ENCODE measurements at places on chromosomes 5 and 9.

- no peaks in the 10 kb centered on the region for H3K27me3 ChIP-seq
- H3K4me1 ChIP-seq: no peaks in the 10 kb centered on the region
- no peak overlapping the region for H3K27ac ChIP-seq
- no peaks in the 10 kb centered on the region for H3K36me3 ChIP-seq
- no peak for DNase-seq
Measured at GRCh38 chr9:2602704-2603116, 18.9 kb upstream of the VLDLR start.

- H3K27me3 ChIP-seq: no peaks in the 10 kb centered on the region
- H3K36me3 ChIP-seq: no peaks in the 10 kb centered on the region
- DNase-seq: no peak
- H3K27ac ChIP-seq: no peak overlapping the region
- no peaks in the 10 kb centered on the region for H3K4me1 ChIP-seq
Measured at GRCh38 chr5:160657068-160657507, 194.9 kb downstream of the ATP10B start.

DNA sequence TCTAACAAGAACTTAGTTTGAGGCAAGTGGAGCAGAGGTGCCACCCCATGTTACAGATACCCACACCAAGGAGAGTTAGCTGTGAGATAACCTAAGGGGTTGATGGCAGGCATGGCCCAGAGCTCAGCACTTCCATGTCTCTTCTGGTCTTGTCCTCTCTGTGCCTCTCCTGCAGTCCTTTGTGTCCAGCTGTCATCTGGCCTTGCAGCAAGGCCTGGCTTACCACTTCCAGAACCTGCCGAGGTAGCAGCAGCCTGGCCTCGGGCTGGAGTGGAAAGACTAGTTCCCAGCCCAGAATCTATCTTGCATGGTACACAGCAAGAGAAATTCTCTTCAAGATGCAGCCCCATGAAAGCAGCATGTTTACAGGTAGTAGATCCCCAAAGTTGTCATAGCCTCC lies 41.5 kb downstream of the PIP5K1B start:
- H3K4me1 ChIP-seq: peaks cover 16% of the 10 kb centered on the region
- H3K36me3 ChIP-seq: no peaks in the 10 kb centered on the region
- no peak overlapping the region for H3K27ac ChIP-seq

DNA sequence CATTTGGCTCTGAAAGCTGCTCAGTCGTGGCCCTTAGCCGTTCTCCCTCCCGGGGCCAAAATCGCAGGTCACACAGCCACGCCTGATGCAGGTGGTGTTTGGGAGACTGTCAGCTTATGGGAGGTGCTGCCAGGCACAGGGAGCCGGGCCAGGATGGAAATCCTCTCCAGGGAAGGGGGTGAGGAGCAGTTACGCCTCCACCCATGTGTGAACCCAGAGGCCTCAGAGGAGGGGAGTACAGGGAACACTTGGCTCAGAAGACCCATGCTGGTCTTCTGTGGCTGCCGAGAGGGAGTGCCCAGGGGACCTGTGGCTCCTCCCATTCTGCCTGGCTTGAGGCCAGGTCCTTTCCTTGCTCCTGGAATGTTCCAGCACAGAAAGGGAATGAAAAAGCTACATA lies 3.6 kb upstream of the OLFM1 start:
- H3K27ac ChIP-seq: no peak overlapping the region
- H3K36me3 ChIP-seq: no peaks in the 10 kb centered on the region
- DNase-seq: no peak

DNA sequence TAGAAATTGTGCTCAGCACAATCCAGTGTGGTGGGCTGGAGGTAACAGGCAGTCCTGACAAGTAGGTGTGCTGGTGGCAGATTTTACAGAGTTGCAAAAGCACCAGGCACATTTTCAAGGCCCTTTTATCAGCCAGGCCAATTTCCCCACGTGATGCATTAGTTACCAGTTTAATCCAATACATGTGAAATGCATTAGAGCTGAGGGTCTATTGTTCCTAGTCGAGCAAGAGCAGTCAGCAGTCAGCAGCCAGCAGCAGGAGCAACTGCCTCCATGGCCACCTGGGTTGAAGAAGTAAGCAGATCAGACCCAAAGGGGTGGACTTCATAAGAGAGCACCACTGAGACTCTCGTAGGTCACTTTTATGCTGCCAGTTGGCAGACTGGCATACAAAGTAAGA lies 76.7 kb downstream of the EPB41L4A start:
- H3K36me3 ChIP-seq: no peaks in the 10 kb centered on the region
- H3K27me3 ChIP-seq: no peaks in the 10 kb centered on the region
- 0 out of 2 replicates have a peak, but pooled peaks cover 8% of the 10 kb centered on the region for H3K4me1 ChIP-seq
- H3K27ac ChIP-seq: no peak overlapping the region

GRCh38 chr9:136170006-136170901 lies 34.7 kb downstream of the LHX3 start:
- peaks cover 7% of the 10 kb centered on the region for H3K4me1 ChIP-seq
- H3K36me3 ChIP-seq: no peaks in the 10 kb centered on the region
- H3K4me3 ChIP-seq: no peak overlapping the region
- peak; percentile 77 for DNase-seq

GRCh38 chr9:117869287-117869686 lies 165.1 kb downstream of the TLR4 start:
- H3K27me3 ChIP-seq: no peaks in the 10 kb centered on the region
- no peak overlapping the region for H3K27ac ChIP-seq

DNA sequence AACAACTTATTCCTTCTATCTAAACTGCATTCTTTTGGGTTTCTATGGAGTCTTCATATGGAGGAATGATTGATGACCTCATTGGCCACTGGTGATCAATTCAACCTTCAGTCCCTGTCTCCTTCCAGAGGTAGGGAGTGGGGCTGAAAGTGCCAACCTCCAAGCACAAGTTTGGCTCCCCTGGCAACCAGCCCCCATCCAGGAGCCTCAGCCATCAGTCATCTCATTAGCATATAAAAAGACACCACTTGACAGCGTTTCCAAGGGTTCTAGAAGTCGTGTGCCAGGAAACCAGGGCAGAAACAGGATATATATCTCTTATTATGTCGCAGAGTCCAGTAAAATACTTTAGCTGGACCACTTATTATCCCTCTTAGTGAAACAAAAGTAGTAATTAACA lies 9.8 kb downstream of the SLC31A2 start:
- DNase-seq: peak; percentile 79
- H3K4me3 ChIP-seq: peak overlapping the region; percentile 4
- H3K27ac ChIP-seq: no peak overlapping the region
- peaks cover 3% of the 10 kb centered on the region for H3K36me3 ChIP-seq
- peaks cover 21% of the 10 kb centered on the region for H3K4me1 ChIP-seq

GRCh38 chr5:22591461-22591860 lies 261.7 kb downstream of the CDH12 start:
- no peaks in the 10 kb centered on the region for H3K4me1 ChIP-seq
- no peak overlapping the region for H3K4me3 ChIP-seq
- H3K27ac ChIP-seq: no peak overlapping the region
- no peaks in the 10 kb centered on the region for H3K27me3 ChIP-seq

DNA sequence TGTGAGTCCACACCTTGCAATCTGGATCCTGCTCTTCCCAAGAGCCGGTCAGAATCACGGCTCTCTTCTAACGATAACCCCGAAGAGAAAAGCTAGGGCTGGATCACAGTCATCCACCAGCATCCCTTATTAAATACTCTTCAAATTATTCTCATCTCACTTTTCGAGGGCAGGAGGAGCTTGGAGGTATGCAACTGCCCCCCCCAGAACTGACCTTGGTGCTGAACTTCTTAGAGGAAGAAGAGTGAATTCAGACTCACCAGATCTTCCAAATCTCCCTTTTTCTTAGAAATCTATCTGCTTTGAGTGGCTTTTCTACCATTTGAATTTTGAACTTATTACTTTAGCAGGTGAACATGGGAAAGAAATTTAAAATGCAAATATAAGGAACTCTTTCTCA lies 75.7 kb downstream of the MED10 start:
- no peaks in the 10 kb centered on the region for H3K36me3 ChIP-seq
- no peak overlapping the region for H3K27ac ChIP-seq
- H3K27me3 ChIP-seq: peaks cover 96% of the 10 kb centered on the region
- peaks cover 6% of the 10 kb centered on the region for H3K4me1 ChIP-seq

GRCh38 chr9:87657893-87658292 lies 68.0 kb upstream of the CTSL start:
- H3K4me3 ChIP-seq: no peak overlapping the region
- 0 out of 2 replicates have a peak overlapping the region, but pooled peaks have one; percentile 33 for H3K27ac ChIP-seq
- H3K27me3 ChIP-seq: no peaks in the 10 kb centered on the region

DNA sequence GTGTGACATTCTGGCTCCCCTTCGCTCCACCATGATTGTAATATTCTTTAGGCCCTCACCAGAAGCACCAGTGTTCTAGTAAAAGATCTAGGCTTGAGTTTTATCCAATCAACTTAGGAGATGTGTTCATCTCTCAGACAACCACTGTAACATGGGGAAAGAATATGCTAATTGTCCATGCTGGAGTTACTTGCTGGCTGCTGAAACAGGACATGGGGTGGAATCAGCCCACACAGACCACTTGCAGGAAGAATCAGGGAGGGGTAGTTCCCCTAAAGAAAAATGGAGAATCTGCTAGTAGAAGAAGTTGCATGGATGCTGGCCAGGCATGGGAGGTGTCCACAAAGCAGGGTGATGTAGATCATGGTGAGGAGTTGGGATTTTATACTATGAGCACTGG lies 86.2 kb downstream of the FEM1C start:
- H3K36me3 ChIP-seq: no peaks in the 10 kb centered on the region
- no peak for DNase-seq
- peaks cover 11% of the 10 kb centered on the region for H3K4me1 ChIP-seq

DNA sequence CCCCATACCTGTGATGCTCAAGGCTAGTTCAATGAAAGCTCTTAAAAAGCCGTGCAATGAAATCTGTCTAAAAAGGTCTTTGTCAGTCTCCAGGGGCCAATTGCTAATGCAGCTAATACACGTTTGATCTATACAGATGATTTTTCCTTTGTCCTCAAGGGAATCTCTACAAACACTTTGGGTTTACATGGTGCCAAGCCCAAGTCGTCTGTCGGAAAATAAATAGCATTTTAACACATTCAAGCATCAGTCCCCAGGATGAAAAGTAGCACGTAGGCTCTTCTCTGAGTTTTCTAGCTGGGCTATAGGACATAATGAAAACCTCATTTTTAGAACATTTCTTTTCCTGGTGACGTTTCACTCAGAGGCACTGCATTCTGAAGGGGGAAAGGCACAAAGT lies 477.4 kb upstream of the WWC1 start:
- H3K4me3 ChIP-seq: no peak overlapping the region
- no peaks in the 10 kb centered on the region for H3K4me1 ChIP-seq
- H3K36me3 ChIP-seq: no peaks in the 10 kb centered on the region
- H3K27me3 ChIP-seq: no peaks in the 10 kb centered on the region
- no peak for DNase-seq

DNA sequence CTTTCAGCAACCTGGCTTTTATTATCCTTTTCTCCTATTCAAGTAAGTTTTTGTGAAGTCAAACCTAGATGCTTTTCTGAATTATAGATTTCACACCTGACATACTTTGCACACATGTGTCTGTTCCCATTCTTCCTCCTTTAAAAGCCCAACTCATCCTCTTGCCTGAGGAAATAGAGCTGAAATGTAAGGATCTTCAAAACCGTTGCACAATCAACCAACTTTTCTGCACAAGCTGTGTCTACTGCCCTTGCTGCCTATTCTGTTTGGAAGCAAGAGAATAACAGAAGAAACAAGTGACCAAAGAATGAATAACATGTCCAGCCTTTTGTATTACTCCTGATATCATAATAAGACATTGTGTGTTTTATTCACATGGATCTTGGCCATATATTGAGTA lies 95.1 kb upstream of the ITGA1 start:
- H3K27me3 ChIP-seq: no peaks in the 10 kb centered on the region
- no peaks in the 10 kb centered on the region for H3K36me3 ChIP-seq
- no peak overlapping the region for H3K27ac ChIP-seq
- no peak for DNase-seq
- H3K4me3 ChIP-seq: no peak overlapping the region
- peaks cover 35% of the 10 kb centered on the region for H3K4me1 ChIP-seq

- peaks cover 11% of the 10 kb centered on the region for H3K36me3 ChIP-seq
- no peak for DNase-seq
- no peak overlapping the region for H3K4me3 ChIP-seq
- no peaks in the 10 kb centered on the region for H3K27me3 ChIP-seq
- H3K27ac ChIP-seq: peak overlapping the region; percentile 29
Measured at GRCh38 chr9:122315534-122315933, 50.9 kb downstream of the MRRF start.

DNA sequence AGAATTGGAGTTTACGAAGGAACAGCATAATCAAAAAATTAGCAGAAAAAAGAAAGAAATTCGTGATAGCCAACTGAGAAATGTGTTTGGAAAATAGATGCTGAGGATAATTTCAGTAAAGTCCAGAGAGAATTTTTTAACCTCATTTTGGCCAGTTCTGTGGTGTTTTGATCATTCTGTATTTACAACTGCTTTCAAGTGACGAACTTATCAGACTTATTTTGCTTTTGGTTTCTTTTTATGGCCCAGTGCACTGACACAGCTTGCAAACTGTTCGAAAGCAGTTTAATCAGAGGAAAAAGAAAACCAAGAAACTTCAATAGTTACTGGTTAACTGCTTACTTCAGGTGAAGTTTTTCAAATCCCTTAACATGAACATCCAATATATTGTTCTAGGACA lies 1.9 kb downstream of the SDHA start:
- peaks cover 10% of the 10 kb centered on the region for H3K36me3 ChIP-seq
- H3K4me3 ChIP-seq: peak overlapping the region; percentile 84
- no peaks in the 10 kb centered on the region for H3K27me3 ChIP-seq
- peaks cover 24% of the 10 kb centered on the region for H3K4me1 ChIP-seq
- no peak for DNase-seq

DNA sequence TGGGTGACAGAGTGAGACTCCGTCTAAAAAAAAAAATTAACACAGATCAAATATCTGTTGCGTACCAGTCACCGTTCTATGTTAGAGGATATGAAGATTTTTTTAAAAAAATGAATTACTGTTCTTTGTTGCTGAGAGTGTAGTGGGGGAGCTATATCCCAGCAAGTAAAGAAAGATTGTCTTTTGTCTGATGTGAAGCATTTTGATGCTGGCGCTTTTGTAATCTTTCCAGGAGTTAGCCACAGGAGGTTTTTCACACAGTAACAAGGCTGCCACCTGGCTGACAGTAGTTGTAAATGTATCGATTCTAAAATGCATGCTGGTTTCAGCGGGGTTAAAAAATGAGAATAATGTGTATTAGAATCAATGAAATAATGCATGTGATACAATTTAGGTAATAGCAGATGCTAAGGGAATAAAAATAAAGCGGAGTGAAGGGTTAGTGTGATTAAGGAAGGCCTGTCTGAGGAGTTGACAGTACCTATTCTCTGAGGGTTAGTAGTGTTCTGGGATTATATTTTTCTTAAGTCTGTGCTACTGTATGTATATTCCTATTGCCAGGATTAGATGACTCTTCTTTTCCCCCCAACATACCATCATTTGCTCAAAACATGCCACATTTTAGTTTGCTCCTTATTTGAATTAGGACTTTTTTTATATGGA lies 3.4 kb downstream of the LMNB1 start:
- H3K36me3 ChIP-seq: peaks cover 8% of the 10 kb centered on the region
- H3K4me1 ChIP-seq: peaks cover 18% of the 10 kb centered on the region
- H3K27me3 ChIP-seq: no peaks in the 10 kb centered on the region
- H3K27ac ChIP-seq: no peak overlapping the region
- DNase-seq: peak; percentile 86

- no peak overlapping the region for H3K27ac ChIP-seq
- no peak for DNase-seq
- peaks cover 11% of the 10 kb centered on the region for H3K4me1 ChIP-seq
- H3K36me3 ChIP-seq: no peaks in the 10 kb centered on the region
- H3K4me3 ChIP-seq: no peak overlapping the region
Measured at GRCh38 chr9:71025728-71026127, 95.7 kb downstream of the TRPM3 start.

Data from GM23338 (cell line).